ENCODE measurements at places on chromosomes 7 and 10.
A peak's percentile ranks its signal among the peaks of the same experiment; 100 is the strongest.

DNA sequence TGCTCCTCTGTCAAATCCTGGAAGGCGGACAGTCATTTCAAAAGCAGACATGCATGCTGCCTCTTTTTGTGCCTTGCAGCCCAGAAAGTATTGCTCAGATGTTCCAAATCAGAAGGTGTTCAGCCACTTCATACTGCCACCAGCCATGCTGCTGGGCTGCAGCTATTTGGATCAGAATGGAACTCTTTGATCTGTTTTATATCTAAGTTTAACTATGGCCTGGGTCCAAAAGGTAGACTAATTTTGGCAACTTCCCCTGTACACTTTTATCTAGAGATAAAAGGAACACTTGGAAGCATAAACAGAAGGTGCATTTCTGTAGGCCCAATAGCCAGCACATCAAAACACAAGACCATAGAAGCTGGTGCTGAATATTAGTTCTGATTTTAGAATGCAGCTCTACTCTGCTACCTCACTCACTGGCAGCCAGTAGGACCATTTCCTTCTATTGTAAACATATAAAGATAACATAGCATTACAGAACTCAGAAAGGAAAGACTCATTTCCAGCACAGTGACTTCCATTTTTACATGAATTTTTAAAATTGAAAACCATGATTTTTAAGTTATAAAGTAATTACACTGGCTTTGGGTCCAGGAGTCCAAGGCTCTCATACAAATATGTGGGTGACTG is 143.1 kb upstream of the CAV2 start:
- DNase-seq: no peak

DNA sequence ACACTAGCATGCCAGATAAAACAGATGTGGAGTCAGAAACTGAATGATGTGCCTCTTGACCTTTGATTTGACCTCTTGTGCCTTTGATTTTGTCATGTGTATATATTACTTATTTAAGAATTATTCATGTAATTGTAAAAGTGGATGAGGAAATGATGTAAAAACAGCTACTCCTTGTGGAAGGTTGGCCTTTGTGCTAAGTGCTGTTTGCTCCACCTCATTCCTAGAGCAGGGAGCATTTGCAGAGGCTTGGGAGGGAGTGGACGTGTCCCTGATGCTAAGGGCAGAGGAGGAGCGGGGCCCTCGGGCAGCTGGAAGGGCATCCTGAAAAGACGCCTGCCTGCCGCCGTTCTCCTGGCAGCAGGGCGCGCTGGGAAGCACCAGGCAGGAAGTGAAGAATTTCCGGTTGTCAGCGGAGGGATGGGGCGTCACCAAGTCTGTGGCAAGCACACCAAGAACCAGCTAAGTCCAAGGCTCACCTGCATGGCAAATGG is 197.6 kb upstream of the ZNF32 start:
- no peak for DNase-seq

DNA sequence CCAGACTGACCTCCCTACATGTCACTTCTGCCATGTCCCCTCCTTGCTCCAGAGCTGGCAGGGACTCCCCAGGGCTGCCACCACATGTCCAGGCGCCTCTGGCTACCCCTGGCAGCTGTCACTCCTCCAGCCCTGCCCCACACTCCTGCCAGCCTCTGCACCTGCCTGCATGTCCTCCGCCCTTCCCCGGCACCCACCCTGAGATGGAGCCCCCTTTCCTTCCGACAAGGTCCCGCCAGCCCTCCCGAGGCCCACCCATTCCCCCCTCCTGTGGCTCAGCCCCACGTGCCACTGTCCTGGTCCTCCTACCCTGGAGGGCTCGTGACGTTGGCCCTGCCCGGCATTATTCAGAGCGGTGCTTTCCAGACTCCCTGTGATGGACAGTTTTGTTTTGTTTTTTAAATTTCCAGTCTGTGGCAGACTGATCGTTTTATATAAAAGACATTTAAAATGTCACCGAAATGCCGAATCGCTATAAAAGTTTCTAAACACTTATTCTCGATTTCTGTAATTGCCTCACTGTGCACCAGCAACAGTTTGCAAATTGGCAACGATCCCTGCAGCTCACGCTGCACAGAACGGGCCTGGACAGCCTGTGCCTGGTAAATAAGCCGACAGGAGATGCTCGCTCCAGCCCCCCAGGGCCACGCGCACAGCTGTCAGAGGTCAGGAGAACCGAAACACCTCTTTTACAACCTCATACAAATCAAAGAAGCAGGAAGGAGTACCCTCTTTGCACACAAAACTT is 111.1 kb upstream of the SH2B2 start:
- DNase-seq: peak; percentile 30

DNA sequence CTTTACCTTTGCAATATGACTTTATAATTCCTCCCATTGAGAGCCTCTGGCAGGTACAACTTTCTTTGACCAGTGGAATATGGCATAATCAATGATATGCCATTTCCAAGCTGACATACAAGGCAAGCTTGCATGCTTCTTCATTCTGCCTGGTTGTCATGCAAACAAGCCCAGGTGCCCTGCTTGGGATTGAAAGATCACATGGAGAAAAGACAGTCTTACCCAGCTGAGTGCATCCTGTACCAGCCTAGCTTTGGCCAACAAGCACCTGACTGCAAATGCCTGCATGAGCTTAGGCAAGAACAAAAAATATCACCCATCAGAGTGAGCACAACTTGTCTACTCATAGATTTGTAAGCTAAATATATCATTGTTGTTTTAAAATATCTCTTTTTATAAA is 82.9 kb upstream of the KCND2 start:
- no peak for DNase-seq

DNA sequence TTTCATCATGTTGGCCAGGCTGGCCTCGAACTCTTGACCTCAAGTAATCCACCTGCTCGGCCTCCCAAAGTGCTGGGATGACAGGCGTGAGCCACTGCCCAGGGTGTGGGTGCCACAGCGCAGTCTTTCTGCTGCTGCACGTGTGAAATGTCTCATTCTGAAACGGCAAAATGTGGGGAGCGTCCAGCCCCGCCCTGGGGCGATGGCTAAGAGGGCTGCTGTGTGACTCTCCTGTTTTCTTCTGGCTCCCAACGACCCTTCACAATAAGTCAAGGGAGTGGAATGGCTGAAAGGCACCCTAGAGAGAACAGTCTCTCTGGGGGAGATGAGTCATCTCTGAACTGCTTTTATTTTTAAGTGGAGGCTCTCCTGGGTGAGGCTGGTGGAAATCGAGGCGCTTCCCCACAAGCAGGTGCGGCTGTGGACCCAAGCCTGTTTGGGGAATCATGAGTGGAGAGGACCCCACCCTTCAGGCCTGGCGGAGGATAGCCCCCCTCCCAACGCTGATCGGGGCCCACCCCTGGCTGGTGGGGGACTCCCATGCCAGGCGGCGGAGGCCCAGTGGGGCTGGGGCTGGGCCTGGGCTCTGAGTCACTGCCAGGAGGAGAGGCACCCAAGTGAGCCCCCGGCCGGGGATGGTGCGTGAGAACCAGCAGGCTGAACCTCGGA is 18.0 kb downstream of the ADAP1 start:
- DNase-seq: no peak

GRCh38 chr7:50530766-50531165 is 34.4 kb downstream of the DDC start:
- DNase-seq: no peak

- DNase-seq: no peak
Measured at GRCh38 chr10:50332108-50332842, 81.0 kb upstream of the ASAH2 start.

DNA sequence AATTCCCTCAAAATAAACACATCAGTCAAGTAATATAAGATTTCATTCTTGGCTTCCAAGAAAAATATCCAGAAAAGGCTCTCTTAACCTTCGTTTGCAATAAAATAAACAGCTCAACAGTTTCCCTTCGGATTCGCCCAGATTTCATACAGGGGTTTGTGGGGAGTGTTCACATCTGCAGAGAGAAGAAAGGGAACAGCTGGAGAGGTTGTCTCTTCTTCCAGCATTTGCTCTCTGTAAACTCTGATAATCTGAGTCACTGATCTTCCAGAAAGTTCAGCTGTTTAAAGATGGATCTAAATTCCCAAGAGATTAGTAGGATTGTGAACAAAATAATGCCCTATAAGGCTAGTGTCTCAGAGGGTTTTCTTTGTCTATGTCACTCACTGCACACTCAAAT is 277.9 kb downstream of the HPSE2 start:
- peak; percentile 4 for DNase-seq

GRCh38 chr7:30223896-30224295 is 60.5 kb upstream of the ZNRF2 start:
- no peak for DNase-seq

DNA sequence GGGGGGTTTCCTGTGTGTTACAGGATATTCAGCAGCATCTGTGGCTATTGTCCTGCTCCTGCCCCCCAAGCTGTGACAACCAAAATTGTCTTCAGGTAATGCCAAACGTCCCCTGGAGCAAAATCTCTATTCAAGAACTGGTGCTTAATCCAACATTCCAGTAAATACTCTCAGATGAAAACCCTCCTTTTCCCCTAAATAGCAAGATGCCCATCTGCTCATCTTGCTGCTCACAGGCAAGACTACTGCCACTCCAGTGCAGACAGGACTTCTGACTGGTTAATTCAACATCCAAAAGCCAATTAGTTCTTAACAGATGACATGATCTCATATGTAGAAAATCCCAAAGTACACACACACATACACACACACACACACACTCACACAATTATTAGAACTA is 20.5 kb upstream of the JAZF1 start:
- DNase-seq: no peak

- no peak for DNase-seq
Measured at GRCh38 chr10:34216348-34216945, 598.6 kb downstream of the PARD3 start.

GRCh38 chr7:41582116-41582515 is 120.8 kb downstream of the INHBA start:
- no peak for DNase-seq

DNA sequence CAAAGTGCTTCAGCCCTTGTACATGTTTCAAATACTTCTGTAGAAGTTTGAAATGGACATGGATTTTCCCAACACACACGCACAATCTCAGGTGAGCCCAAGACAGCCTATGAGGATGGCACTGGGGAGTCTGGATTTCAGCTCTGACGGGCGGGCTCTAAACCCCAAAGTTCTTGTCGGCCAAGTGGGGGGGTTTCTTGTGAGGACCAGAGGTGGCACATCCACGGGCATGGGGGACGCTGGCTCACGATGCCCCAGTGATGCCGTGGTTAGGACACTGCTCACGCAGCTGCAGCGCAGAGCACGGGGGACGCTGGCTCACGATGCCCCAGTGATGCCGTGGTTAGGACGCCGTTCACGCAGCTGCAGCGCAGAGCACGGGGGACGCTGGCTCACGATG is 280.1 kb downstream of the DNAJB6 start:
- no peak for DNase-seq
